Activated gamma-delta T cell treated with Interleukin-2 at 50 U/mL for 16 hours (primary cell): ENCODE measurements at places on chromosomes 12 and 14.
A peak's percentile ranks its signal among the peaks of the same experiment; 100 is the strongest.

- no peak for DNase-seq
These were observed 23.0 kb upstream of the LRP1-AS start for GRCh38 chr12:57170408-57170807.

- DNase-seq, result no peak
These were observed 29.5 kb upstream of the INF2 start for GRCh38 chr14:104659764-104660523.

DNA sequence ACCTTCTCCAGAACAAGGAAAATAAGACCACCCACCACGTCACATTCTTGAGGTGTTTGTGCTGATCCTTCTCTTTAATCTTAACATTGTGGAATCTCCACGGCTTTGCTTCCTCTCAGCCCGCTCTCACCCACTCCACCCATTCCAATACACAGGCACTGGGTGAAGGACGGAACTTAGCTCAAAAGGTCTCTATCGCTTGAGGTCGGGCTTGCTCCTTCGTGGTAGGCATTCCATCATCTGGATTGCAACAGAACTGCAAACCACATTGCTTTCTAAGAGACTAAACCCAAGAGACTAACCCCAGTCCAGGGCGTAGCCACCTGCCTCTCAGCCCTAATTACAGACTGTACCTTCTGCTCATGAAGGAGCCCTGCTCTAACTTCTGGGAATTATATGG, 24.0 kb upstream of the MDM2 start:
- no peak for DNase-seq

DNA sequence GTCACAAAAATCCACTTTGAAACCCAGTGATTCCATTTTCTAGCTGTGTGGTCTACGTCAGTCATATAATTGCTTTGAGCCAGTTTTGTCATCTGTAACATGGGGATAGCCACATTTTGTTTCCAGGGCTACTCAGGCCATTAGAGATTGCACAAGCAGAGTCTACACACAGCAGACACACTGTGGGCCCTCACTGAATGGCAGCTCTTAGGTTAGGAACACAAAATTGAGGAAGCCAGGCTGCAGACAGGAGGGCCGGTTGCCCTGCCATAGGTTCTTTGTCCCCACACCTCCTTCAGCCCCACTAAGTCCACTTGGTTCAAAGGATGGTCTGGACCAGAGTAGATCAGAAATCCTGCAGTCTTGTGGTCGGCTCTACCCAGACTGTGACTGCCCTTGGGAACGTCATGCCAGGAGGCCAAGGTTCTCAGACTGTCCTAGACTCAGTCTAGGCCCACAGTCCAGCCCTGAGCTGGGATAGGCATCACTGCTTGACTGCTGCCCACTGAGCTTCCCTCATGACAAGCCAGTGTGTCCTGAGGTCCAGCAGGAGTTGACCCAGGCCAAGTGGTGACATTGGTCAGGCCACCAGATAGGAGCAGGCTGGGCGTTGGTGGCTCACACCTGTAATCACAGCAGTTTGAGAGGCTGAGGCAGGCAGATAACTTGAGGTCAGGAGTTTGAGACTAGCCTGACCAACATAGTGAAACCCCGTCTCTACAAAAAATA, 3.8 kb upstream of the MYH7 start:
- no peak for DNase-seq

DNA sequence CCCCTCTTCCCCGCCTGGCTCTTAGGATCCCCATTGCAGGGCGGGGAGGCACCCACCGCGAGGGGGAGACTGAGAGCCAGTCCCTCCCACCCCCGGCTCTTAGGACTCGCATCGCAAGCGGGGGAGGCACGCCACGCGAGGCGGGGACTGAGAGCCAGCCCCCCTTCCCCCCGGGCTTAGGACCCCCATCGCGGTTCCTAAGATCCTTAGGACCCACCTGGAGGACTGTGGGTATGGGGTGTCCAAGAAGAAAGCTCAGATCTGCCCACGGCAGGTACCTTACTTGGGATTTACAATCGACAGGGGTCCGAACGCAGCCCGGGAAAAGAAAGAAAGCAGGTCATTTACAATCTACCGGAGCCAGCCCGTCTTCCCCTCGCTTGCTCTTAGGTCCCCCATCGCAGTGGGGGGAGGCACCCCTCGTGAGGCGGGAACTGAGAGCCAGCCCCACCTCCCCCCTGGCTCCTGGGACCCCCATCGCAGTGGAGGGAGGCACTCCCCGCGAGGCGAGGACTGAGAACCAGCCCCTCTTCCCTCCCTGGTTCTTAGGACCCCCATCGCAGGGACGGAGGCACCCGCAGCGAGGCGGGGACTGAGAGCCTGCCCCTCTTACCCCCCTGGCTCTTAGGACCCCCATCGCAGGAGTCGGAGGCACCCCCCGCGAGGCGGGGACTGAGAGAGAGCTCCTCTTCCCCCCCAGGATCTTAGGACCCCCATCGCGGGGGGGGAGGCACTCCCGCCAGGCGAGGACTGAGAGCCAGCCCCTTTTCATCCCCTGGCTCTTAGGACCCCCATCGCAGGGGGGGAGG, 43.7 kb downstream of the DDX11 start:
- peak; percentile 60 for DNase-seq

DNA sequence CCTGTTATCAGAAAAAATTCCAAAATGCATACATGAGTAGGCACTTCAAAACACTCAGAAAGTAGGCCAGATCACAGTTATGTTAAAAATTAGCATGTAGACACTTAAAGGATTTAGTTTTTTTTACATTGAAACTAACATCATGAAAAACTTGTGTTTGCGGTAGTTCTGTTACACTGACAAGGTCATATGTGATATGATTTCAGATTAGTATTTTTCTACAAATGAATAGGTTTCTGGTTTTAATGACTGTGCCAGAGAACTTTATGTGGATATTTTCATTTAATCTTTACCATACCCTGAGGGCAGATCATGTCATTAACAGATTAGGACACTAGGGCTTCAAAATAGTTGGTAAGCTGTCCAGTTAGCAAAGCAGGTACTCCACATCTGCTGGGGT, 20.7 kb downstream of the YARS2 start:
- DNase-seq, result no peak

DNA sequence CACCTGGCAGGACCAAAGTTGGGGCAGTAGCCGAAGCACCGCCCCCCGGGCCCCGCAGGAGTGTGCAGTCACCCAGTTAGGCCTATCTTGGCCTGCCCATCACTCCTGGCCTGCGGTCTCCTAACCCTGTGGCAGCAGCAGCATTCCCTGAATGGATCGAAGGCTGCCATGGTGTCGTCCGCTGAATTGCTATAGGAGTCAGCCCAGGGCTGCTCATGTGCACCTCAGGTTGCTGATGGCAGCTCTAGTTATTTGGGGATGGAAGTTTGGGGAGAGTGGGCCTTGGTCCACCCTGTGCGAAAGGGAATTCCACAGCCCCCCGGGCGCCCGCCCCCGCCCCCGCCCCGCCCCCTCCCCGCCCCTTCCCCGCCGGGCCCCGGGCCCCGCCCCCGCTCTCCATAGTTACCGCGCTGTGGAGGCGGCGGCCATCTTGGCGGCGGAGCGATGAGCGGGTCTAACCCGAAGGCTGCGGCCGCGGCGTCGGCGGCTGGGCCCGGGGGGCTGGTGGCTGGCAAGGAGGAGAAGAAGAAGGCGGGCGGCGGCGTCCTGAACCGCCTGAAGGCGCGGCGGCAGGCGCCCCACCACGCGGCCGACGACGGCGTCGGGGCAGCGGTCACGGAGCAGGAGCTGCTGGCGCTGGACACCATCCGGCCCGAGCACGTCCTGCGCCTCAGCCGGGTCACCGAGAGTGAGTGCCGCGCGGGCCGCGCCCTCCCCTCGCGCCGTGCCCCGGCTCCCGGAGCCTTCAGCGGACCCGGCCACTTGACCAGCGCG, at the start of gene UNC119B:
Gene UNC119B, plus strand, starts transcription at position 428 of the 774 bp plus-strand sequence. Its CDS starts 17 bp downstream, at position 445.
- peak; percentile 70 for DNase-seq

GRCh38 chr12:51403159-51403558, 12.0 kb upstream of the GALNT6 start:
- no peak for DNase-seq
